Liver (tissue), 10 donors: ENCODE measurements at places on chromosomes 1 and 21.

DNA sequence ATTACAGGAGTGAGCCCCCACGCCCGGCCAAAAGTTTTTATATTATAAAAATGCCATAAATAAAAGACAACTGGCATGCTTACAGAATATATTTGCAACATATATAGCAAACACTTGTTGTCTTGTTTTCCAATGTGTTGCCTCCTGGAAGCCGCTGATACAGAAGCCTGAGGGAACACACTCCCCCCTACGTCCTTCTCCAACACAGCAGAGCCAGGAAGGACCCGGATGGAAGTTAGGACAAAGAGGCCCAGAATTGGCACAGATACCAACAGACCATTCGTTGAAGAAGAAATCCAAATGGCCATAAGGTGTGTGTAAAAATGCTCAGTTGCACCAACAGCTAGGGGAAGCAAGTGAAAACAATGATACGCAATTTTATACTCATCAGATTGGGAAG, 1.3 kb upstream of the PLA2G5 start:
- no peaks in the 10 kb centered on the region for H3K4me1 ChIP-seq
- H3K27me3 ChIP-seq: no peaks in the 10 kb centered on the region
- no peak overlapping the region for H3K27ac ChIP-seq
- no peak overlapping the region for H3K4me3 ChIP-seq
- H3K36me3 ChIP-seq: no peaks in the 10 kb centered on the region
- no peak for DNase-seq

DNA sequence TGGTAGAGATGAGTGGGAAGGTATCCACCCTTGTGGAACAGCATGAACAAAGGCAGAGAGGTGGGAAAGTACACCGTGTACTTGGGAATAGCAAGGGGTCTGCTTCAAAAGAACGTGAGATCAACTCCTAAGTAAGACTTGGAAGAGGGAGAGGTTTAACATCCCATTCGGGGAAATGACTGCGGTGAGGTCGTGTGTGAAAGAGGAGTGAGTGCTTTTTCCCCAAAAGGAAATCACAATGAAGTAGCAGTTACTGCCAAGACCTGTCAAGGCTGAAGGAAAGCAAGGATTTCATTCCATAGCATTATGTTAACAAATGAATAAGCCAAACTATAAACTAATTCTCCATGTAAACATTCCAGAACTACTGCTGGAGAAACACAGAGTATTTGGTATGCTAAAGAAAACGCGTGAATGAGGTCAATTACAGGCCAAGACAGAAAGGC, 20.0 kb upstream of the SYDE2 start:
- no peaks in the 10 kb centered on the region for H3K36me3 ChIP-seq
- H3K27me3 ChIP-seq: no peaks in the 10 kb centered on the region
- H3K27ac ChIP-seq: no peak overlapping the region
- H3K4me1 ChIP-seq: no peaks in the 10 kb centered on the region
- DNase-seq: no peak
- H3K4me3 ChIP-seq: no peak overlapping the region

DNA sequence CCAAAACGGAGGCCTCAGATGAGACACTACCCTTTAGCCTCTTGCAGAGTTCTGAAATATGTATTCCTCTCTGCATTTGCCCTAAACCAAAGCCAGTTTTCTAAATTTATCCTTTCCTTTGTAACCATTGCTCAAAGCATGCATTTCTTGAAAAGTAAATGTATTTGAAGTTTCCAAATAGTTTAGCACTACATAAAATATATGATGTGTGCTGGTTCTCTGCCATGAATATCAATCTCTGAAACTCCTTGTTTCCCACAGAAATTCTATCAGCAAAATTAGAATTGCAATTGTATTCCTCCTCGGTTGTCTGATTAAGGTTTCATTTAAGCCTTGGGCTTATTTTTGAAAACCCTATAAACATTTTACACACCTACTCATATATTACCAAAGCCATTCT, 137.1 kb upstream of the SYT6 start:
- DNase-seq: no peak
- no peak overlapping the region for H3K4me3 ChIP-seq
- no peaks in the 10 kb centered on the region for H3K36me3 ChIP-seq
- no peak overlapping the region for H3K27ac ChIP-seq

DNA sequence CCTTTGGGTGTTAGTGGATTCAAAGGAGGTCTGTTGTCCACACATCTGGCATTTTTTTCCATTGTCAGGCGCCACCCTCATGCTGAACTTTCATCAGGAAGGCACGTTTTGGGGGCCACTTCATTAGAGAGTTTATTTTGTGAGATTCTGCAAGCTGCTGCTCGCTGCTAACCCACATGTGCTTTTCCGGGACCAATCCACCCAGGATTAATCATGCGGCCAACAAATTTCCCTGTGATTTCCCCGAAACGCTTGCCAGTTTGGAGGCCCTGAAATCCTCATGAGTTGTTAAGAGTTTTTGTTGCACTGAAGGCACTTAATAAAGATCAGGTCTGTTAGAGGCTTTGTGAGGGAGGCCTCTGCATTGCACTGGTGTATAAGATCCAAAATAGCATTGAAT, 2.4 kb downstream of the PDPN start:
- no peaks in the 10 kb centered on the region for H3K36me3 ChIP-seq
- no peak overlapping the region for H3K27ac ChIP-seq
- H3K4me1 ChIP-seq: no peaks in the 10 kb centered on the region
- no peak for DNase-seq
- no peak overlapping the region for H3K4me3 ChIP-seq
- H3K27me3 ChIP-seq: peaks cover 4% of the 10 kb centered on the region

- H3K27me3 ChIP-seq: no peaks in the 10 kb centered on the region
- H3K4me3 ChIP-seq: no peak overlapping the region
- no peak for DNase-seq
- no peaks in the 10 kb centered on the region for H3K4me1 ChIP-seq
- H3K36me3 ChIP-seq: no peaks in the 10 kb centered on the region
These were observed 19.6 kb upstream of the POGZ start for GRCh38 chr1:151478923-151479322.

DNA sequence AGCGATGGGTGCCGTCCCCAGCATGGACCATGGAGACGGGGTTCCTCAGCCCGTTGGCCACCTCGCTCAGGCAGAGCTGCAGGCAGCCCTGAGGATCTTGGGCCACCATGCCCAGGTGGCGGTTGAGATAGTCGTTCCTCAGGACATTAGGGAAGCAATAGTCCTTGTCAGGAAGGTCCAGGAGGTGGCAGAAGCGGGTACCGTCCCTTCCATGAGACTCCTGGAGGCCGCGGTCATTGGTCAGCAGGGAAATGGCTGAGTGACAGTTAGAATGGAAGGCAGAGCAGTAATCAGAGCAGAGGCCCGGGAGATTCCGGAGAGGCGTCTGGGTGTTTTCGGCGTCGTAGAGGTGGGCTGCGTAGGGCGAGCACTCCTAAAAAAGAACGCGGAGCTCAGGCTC, 4.1 kb downstream of the HHIPL2 start:
- H3K4me3 ChIP-seq: no peak overlapping the region
- DNase-seq: no peak
- no peak overlapping the region for H3K27ac ChIP-seq
- H3K36me3 ChIP-seq: no peaks in the 10 kb centered on the region
- H3K4me1 ChIP-seq: no peaks in the 10 kb centered on the region
- H3K27me3 ChIP-seq: no peaks in the 10 kb centered on the region

- H3K4me3 ChIP-seq: no peak overlapping the region
- no peak overlapping the region for H3K27ac ChIP-seq
- DNase-seq: no peak
- H3K27me3 ChIP-seq: no peaks in the 10 kb centered on the region
These were observed 115.2 kb downstream of the ROR1 start for GRCh38 chr1:63888984-63889383.

DNA sequence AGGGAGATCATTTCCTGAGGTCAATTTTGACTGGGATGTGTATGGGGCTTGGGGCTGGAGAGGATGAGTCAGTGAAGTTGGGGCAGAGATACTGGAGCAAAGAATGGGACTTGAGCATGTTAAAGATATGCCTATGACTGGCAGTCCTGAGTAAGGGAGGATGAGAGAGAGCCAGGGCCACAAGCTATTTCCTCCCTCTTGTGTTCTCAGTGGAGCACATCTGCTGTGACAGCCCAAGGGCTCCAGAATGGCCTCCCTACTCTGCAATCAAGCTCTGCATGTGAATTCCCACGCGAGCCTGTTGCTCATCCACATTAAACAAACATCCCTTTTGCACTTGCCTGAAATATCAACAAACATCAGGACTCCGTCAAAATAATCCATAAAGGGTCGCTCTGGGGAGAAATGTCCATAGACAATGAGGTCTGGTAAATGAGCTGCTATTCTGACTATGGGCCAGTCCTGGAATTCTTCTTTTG, 9.2 kb downstream of the ADCY10 start:
- H3K4me3 ChIP-seq: no peak overlapping the region
- peak overlapping the region; percentile 73 for H3K27ac ChIP-seq
- no peaks in the 10 kb centered on the region for H3K27me3 ChIP-seq

- H3K27me3 ChIP-seq: no peaks in the 10 kb centered on the region
- H3K36me3 ChIP-seq: peaks cover 63% of the 10 kb centered on the region
- H3K27ac ChIP-seq: no peak overlapping the region
- DNase-seq: no peak
- H3K4me1 ChIP-seq: no peaks in the 10 kb centered on the region
These were observed 38.5 kb downstream of the EDEM3 start for GRCh38 chr1:184716158-184716557.

GRCh38 chr1:156645056-156645455, 3.1 kb downstream of the BCAN start:
- H3K27ac ChIP-seq: no peak overlapping the region
- peaks cover 2% of the 10 kb centered on the region for H3K27me3 ChIP-seq
- DNase-seq: no peak
- H3K4me3 ChIP-seq: no peak overlapping the region
- H3K36me3 ChIP-seq: no peaks in the 10 kb centered on the region
- H3K4me1 ChIP-seq: no peaks in the 10 kb centered on the region

DNA sequence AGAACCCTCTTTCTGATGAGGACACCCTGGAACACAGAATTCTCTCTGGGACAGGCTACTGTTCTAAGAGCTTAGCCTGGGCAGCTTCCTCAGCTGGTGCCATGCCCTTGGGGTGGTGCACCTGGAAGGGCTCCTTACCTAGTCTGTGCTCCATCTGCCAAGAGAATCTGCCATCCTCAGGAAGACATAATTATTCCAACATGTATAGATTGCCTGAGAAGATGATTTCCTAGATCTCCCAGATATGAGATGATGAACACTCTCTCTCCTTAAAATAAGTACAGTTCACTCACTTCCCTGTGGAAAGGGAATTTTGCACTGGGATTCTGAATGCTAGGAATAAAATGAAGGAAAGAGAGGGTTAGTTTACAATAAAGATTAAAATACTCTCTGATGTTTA, 87.6 kb downstream of the NENF start:
- no peak overlapping the region for H3K27ac ChIP-seq
- H3K4me3 ChIP-seq: no peak overlapping the region
- H3K36me3 ChIP-seq: no peaks in the 10 kb centered on the region

- H3K36me3 ChIP-seq: no peaks in the 10 kb centered on the region
- no peak overlapping the region for H3K4me3 ChIP-seq
- no peaks in the 10 kb centered on the region for H3K4me1 ChIP-seq
- no peak for DNase-seq
These were observed 105.7 kb upstream of the COL6A1 start for GRCh38 chr21:45875881-45876280.

DNA sequence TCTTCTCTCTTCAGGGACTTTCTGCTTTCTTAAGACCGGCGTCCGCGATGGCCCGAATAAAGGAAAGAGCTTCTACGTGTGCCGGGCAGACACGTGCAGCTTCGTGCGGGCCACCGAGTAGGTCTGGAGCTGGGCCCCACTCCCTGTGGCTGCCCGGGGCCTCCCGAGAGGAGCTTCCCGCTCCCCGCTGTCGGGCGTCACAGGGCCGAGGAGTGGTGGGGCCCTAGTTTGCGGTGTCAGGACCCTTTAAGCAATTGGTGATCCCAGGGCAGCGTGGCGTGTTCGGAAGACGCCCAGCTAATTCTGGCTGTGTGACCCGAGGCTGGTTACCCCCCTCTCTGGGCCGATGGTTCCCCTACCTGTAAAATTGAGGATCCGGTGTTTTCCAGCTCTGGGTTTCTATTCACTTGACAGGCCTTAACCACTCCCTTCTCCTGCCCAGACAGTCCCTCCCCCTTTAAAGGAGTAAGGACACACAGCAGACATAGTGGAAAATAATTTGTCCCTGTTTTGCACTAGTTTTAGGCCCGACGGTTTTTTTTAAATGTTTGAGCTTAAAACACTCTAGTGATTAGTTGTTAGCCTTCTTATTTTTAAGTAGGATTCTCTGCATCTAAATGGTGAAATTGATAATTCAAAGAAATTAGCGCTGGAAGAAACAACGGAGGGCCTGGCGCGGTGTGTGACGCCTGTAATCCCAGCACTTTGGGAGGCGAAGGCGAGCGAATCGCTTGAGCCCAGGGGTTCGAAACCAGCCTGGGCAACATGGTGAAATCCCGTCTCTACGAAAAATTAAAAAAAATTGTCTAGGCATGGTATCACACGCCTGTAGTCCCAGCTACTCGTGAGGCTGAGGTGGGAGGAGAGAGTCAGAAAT, 553 bp downstream of the TTF2 start:
- H3K4me3 ChIP-seq: peak overlapping the region; percentile 97
- DNase-seq: no peak
- no peaks in the 10 kb centered on the region for H3K27me3 ChIP-seq
